ENCODE measurements at places on chromosomes 5 and 9.
A peak's percentile ranks its signal among the peaks of the same experiment; 100 is the strongest.

GRCh38 chr9:4359016-4359415, 59.1 kb upstream of the GLIS3 start:
- DNase-seq = no peak

GRCh38 chr9:127022913-127023660, 99.3 kb downstream of the ANGPTL2 start:
- DNase-seq = no peak

DNA sequence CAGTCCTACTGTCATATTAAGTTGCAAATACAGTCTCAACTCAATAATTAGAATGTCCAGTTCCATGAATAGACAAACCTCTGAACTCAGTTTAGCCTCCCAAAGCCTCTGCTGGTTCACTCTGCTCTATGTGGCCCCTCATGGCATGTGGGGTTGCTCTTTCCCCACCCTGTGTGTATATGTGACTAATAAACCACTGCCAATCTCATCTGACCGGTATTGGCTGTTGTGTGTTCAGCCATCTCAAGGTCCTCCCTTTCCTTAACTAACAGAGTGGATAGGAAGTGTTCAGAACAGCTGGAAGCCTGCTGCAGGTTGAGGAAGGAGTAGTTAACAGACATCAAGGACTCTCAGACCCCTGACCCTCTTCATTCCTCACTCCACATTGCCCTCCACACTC, 55.3 kb downstream of the IL33 start:
- DNase-seq = no peak

DNA sequence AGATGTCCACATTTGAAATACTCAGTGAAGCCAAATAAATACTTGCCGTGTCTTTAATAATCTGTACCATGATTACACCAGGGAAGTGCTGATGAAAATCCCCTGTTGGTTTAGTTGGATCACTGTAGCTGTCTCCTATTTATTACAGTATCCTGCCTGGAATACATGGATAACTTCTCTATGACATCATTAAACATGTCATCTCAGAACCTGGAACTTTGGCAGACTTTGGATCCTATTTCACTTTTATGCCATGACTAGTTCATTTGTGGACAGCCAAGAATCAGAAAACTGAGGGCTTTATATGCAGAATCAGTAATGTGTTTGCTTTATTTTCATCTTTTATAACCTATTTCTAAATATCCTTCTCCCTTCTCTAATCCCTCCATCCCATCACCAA, at the start of gene TXNDC8:
Gene TXNDC8 (minus strand): TSS at position 137 of the 400 bp plus-strand sequence.
- DNase-seq = no peak

GRCh38 chr9:89776795-89777525, 172.1 kb downstream of the GADD45G start:
- DNase-seq = no peak

DNA sequence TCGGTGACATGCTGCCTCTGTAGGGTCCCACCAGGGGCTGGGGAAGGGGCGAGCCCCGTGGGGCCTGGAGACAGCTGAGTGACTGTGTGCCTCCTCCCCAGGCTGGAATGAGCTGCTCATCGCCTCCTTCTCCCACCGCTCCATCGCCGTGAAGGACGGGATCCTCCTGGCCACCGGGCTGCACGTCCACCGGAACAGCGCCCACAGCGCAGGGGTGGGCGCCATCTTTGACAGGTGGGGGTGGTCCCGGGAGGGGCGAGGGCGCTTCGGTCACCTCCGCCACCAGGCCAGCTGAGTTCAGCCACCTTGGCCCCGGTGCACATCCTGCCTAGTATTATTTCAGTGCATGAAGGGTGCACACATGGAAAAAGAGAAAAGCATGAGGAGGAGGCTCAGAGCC, 102.8 kb downstream of the RXRA start:
- DNase-seq = no peak

- no peak for DNase-seq
Observed at GRCh38 chr9:92035146-92035545, 80.1 kb downstream of the SPTLC1 start.

GRCh38 chr5:14450018-14450524, 131.5 kb upstream of the OTULINL start:
- DNase-seq = no peak

DNA sequence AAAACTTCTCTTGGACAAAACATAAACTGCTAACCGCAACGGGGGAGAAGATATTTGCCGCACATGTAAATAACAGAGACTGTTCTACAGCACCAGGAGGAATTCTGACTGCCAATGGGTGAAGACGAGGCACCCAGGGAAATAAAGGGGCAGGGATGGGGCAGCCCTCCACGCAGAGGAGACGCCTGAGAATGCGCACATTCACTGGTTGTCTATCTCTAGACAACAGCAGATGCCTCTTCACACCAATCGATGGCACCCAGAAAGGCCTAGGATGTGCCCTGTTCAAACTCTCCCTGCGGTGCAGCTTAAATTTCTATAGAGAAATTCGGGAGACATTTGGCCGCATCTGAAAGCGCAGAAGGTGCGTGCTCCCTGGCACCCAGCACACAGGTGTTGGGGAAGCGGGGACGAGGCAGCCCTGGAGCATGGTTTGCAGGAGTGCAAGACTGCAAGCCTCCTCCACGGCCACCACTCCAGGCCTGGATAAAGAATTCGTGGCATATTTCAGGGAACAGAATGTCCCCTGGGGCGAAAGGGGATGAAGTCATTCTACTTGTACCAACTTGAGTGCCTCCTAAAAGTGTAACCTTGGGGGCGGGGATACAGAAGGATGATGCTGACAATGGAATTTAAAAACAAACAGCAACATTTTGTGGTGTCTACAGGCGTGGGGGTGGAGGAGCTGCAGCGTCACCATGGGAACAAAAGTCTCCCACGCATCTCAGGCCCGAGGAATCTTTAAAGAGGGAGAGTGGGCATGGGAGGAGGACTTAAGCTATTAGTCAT, 6.3 kb upstream of the IRX2 start:
- no peak for DNase-seq

- peak; percentile 24 for DNase-seq
Observed at GRCh38 chr9:5696884-5697283, 68.0 kb downstream of the RIC1 start.
